ENCODE measurements at places on chromosomes 7 and 10. TPM values are rescaled to one million over a fixed set of nuclear protein-coding genes. Genes with fewer than 3 reads are reported as not detected.

GRCh38 chr7:106392590-106392989 is 107.8 kb upstream of the NAMPT start:
- no peak for DNase-seq

GRCh38 chr10:113720386-113720785 is 31.1 kb upstream of the PLEKHS1 start:
- no peak for DNase-seq

- DNase-seq = no peak
These were observed 437.5 kb downstream of the KIF20B start for GRCh38 chr10:90138844-90139243.

The IGFBP3 gene
- polyA plus RNA-seq = 115 TPM

- DNase-seq = no peak
These were observed 75.7 kb upstream of the SFMBT2 start for GRCh38 chr10:7486528-7486927.

GRCh38 chr7:19112274-19113001 is 5.0 kb downstream of the TWIST1 start:
- DNase-seq = no peak

GRCh38 chr7:1727812-1728570 is 57.9 kb downstream of the ELFN1 start:
- no peak for DNase-seq

DNA sequence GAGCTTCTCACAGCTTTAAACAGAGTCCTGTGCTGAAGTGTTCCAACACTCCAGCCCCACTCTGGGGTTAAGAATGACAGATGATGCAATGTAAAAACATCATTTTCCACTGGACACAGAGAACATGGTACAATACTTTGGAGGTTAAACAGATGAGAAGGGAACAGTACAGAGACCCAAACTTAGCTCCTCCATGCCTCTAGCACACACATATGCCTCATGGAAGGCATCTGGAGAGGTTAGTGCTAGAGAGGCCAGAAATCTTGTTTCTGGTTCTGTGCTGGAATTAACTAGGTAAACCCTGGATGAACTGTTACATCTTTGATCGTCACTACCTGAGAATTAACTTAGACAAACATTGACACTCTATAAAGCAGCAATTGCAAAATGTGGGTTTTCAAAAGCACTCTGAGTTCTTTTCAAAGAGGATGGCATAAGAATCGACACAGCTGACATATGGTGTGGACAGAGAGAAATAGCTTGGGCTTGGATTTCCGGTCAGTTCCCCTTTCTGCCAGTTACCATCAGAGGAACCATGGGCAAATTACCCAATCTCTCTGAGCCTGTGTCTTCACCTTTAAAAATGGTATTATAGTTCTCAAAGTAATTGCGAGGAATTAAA is 81.9 kb downstream of the KCNMA1 start:
- no peak for DNase-seq

DNA sequence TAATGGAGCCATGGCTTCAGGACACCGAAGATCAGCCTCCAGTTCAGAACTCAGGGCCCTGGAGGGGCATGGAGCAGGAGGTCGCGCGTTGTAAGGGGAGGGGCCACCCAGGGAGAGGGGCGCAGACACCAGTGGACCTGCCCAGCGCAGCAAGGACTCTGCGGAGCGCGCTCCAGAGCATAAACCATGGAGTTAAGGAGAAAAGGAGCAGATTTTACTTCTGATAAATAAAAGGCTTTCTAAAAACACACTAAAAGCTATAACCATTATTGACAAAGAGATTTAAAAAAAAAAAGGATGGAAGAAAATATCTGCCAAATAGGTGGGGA is 10.5 kb downstream of the CALY start:
- no peak for DNase-seq

- DNase-seq = no peak
These were observed 173.1 kb upstream of the FERD3L start for GRCh38 chr7:19318287-19318686.

The PILRA gene
- 5.8 TPM for polyA plus RNA-seq

DNA sequence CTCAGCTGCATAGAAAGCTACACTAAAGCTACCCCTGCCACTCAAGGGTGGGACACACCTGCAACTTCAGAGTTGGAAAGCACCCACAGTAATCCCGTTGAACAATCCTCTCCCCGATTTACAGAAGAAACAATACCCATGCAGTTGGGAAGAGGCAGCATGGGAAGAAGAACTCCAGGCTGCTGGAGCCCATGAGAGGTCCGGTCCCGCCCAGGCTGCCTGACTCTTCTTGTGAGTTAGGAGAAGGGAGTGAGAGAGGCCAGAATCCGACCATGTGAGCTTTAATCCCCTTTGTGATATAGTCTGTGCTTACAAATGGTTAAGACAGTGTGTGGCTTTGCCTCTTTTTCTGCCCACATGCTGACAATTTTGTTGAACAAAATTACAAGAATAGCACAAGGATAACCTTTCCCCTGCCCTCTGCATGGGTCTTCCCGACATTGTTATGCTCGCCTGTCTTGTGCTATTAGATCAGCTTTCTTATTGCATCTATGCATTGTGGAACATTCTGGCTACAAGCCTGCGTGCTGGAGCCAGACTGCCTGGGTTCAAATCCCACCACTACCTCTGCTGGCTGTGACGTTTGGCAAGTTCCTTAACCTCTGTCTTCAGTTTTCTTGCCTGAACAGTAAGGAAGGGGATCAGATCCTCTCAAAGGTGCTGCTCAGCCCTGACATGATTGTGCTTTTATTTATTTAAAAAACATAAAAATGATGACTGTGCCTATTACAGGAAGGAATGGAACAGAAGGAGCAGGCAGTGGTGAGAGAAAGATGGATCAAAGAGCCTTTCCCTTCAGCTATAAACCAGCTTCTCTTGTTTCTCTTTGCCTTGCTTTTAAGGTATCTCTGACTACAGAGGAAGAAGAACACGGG is 56.0 kb downstream of the BPGM start:
- no peak for DNase-seq

The CRHR2 gene
- 0.31 TPM for polyA plus RNA-seq
